Retinal pigment epithelial cell (primary cell): ENCODE measurements at places on chromosomes 3 and 15.

DNA sequence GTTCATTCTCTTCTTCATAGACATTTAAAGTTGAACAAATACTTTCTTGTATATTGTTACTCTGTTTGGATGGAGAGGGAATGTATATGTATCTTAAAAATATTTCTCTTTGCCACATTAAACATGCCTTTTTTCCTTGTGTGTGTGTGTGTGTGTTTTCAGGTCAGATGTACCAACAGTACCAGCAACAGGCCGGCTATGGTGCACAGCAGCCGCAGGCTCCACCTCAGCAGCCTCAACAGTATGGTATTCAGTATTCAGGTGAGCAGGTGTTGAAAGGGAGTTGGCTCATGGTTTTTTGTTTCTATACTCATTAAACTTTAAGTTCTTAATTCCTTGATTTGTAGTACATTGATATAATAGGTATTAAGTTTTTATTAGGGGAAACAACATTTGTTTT is 35.4 kb downstream of the TFG start:
- DNase-seq = no peak

GRCh38 chr15:44554934-44555723 is 18.2 kb downstream of the EIF3J start:
- DNase-seq = no peak

- no peak for DNase-seq
Measured at GRCh38 chr15:69498282-69498681, 45.7 kb downstream of the RPLP1 start.

GRCh38 chr15:31062310-31062847 is 39.1 kb downstream of the TRPM1 start:
- no peak for DNase-seq

DNA sequence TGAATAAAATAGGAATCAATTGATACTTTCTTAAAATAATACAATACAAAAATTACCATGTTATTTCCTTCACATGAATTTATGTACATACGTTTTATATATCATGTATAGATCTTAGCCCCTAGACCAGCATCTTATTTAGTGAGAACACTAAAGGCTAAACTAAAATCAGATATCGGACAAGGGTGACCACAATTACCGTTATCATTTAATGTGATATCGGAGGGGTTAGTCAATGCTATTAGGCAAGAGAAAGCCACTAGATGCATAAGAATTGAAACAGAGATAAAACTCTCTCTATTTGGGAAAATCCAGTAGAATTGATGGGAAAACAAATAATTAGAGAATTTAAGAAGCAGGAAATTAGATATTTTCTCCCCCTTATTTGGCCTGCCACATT is 46.5 kb upstream of the TIMP4 start:
- no peak for DNase-seq

DNA sequence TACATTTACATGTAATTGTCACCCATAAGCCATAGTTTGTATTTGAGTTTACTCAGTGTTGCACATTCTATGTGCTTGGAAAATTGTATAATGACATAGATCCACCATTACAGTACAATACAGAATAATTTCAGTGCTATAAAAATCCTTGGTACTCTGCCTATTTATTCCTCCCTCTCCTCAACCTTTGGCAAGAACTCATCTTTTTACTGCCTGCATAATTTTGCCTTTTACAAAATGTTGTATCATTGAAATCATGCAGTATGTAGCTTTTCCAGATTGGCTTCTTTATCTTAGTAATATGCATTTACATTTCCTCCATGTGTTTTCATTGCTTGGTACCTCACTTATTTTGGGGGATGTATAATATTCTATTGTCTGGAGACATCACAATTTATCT is 786.9 kb upstream of the SEMA6D start:
- no peak for DNase-seq

DNA sequence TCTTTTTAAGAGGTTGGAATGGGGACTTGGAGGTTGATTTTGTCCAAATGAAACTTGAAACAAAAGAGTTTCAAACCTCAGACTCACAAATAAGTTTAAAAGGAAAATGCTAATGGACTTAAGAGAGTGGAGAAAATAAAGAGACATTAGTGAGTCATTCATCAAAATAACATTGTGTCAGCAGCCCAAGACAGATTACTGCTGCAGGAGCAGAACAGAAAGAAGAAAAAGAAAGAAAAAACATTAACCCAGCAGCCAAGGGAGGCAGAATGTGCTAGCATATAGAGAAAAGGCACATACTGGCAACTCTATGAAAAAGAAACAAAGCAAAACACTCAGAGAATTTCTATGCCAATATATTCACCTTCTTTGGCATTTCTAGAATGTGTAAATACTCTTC is 42.6 kb downstream of the ADAMTS9 start:
- DNase-seq = no peak

DNA sequence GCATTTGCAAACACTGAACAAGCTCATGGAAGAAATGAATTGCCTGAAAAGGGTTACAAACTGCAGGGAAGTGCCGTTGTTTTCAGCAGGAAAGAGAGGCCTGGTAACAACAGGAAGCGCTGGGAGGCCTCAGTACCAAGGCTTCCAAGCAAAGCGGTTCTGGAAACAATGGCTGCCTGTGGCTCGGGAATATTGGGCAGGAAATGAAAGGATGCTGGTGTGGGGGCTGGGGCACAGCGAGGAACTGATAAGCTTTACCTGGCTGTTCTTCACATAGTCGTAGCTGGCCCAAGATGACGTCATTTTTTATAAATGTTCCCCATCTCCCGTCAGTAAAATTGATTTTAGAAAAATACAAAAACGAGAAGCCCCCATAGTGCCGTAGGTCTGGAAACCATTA is 55.9 kb downstream of the ARHGAP31 start:
- no peak for DNase-seq

GRCh38 chr3:135127946-135128470 is 332.9 kb downstream of the EPHB1 start:
- no peak for DNase-seq

- DNase-seq = peak; percentile 13
Measured at GRCh38 chr3:117277816-117278215, 568.2 kb downstream of the TUSC7 start.

GRCh38 chr3:38472342-38472741 is 18.7 kb downstream of the ACVR2B start:
- no peak for DNase-seq

DNA sequence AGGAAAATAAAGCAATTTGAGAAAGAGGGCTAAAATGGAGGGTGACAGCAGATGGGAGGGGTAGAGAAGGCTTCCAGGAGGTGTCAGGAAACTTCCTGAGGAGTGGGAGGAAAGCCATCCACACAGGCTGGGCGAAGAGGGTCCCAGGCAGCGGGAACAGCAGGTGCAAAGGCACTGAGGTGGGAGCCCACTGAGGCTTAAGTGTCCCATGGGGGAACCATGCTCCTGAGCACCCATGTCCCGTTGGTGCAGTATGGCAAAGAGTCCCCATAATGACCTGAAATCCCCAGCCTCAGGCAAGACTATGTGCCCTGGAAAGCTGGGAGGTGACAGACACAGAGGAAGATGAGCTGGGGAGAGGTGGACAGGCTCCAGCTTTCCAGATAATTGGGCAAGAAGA is 30.0 kb downstream of the CFAP100 start:
- DNase-seq = no peak

GRCh38 chr15:101368086-101368780 is 73.2 kb upstream of the SNRPA1 start:
- DNase-seq = no peak
